ENCODE measurements at places on chromosomes 6 and 20. TPM values are rescaled to one million over a fixed set of nuclear protein-coding genes. Genes with fewer than 3 reads are reported as not detected.

MUC21 gene
- total RNA-seq: not detected

FAM162B gene
- not detected for total RNA-seq

NFATC2 gene
- total RNA-seq: 24.5 TPM

MUC22 gene
- not detected for total RNA-seq

COL11A2 gene
- total RNA-seq: 1.9 TPM

GRCh38 chr6:31419842-31420241 lies 16.4 kb downstream of the MICA start:
- peaks cover 8% of the 10 kb centered on the region for H3K36me3 ChIP-seq
- H3K27ac ChIP-seq: no peak overlapping the region
- no peaks in the 10 kb centered on the region for H3K4me1 ChIP-seq

DNA sequence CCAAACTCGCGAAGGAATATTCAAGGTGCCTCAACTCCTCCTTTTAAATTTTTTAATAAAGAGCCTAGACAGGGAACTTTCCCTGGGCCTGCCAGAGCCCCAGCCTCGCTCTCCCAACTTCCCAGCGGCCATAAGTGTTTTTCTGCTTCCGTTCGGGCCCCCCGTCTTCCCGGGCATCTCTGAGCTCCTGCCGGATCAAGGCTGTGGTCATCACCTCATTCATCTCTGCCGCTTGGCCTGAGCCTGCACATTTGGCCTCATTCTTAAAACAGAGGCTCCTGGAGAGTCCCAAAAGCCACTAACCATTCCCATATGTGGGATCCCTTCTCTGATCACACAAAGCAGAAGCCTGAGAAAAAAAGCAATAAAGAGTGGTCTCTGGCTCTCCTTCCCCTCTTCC lies 969.1 kb upstream of the DEFB115 start:
- peak overlapping the region; percentile 21 for H3K27ac ChIP-seq
- peaks cover 3% of the 10 kb centered on the region for H3K4me1 ChIP-seq
- no peak overlapping the region for H3K4me3 ChIP-seq
- H3K27me3 ChIP-seq: no peaks in the 10 kb centered on the region

- H3K27ac ChIP-seq: no peak overlapping the region
- no peak overlapping the region for H3K4me3 ChIP-seq
- no peaks in the 10 kb centered on the region for H3K4me1 ChIP-seq
- DNase-seq: no peak
- no peaks in the 10 kb centered on the region for H3K27me3 ChIP-seq
- H3K36me3 ChIP-seq: no peaks in the 10 kb centered on the region
Observed at GRCh38 chr6:92690997-92691599, 728.3 kb downstream of the EPHA7 start.

DNA sequence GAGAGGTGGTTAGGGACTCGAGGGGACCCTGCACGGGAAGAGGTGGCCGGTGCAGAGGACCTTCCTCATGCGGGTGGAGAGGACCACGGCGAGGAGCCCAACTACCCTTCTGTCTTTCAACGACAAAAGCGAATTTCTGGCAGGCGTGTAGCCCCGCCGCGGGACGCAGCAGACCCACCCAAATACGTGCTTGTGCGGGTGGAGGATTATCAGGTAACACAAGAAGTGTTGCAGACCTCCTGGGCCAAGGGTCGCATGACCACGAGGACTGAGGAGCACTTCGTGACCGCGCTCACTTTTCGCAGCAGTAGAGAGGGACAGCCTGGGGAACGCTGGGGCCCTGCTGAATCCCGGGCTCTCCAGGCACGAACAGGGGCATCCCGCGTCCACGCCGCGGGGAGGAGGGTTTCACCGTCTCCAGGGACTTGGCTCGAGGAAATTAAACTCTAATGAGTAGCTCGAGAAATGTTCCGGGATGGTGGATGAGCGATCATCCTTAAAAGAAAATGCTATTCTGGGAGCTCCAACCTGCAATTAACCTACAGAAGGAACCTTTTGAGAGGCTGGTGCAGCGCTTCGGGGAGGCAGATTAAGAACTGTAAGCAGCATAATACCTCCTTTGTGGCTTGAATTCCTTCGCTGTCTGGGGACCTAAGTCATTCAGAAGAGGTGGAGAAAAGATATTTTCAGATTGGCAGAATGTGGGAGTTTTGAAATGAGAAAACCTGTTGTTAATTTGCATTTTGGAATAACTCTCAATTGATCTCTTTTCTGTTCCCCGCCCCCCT lies 804 bp downstream of the C6orf141 start:
- H3K27ac ChIP-seq: no peak overlapping the region
- DNase-seq: no peak
- H3K4me3 ChIP-seq: peak overlapping the region; percentile 65
- peaks cover 3% of the 10 kb centered on the region for H3K4me1 ChIP-seq
- no peaks in the 10 kb centered on the region for H3K36me3 ChIP-seq

- H3K27ac ChIP-seq: peak overlapping the region; percentile 90
- peaks cover 19% of the 10 kb centered on the region for H3K4me1 ChIP-seq
- no peaks in the 10 kb centered on the region for H3K36me3 ChIP-seq
Observed at GRCh38 chr6:117483004-117483644, 650 bp downstream of the DCBLD1 start.

GRCh38 chr6:72702421-72702820 lies 80.6 kb downstream of the KCNQ5 start:
- no peaks in the 10 kb centered on the region for H3K4me1 ChIP-seq
- DNase-seq: no peak
- no peak overlapping the region for H3K4me3 ChIP-seq
- H3K27me3 ChIP-seq: no peaks in the 10 kb centered on the region

DNA sequence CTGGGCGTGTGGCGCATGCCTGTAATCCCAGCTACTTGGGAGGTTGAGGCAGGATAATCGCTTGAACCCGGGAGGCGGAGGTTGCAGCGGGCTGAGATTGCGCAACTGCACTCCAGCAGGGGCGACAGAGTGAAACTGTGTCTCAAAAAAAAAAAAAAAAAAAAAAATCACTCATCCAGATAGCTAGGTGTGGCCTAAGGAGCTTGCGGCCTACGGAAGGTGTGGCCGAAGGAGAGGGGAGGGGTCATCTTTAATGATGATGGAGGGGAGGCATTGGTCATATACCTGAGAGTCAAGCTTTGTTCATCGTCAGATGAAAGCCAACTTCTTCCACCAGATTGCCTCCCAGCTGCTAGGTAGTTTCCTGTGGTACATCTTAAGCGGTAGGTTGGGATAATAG lies 801 bp upstream of the PPARD start:
- H3K27ac ChIP-seq: no peak overlapping the region
- peaks cover 6% of the 10 kb centered on the region for H3K36me3 ChIP-seq
- no peak for DNase-seq
- peaks cover 25% of the 10 kb centered on the region for H3K4me1 ChIP-seq
- no peaks in the 10 kb centered on the region for H3K27me3 ChIP-seq

- H3K27ac ChIP-seq: no peak overlapping the region
- H3K27me3 ChIP-seq: no peaks in the 10 kb centered on the region
- no peak overlapping the region for H3K4me3 ChIP-seq
- H3K36me3 ChIP-seq: no peaks in the 10 kb centered on the region
- no peaks in the 10 kb centered on the region for H3K4me1 ChIP-seq
Observed at GRCh38 chr6:127385668-127386430, 42.4 kb upstream of the ECHDC1 start.

DNA sequence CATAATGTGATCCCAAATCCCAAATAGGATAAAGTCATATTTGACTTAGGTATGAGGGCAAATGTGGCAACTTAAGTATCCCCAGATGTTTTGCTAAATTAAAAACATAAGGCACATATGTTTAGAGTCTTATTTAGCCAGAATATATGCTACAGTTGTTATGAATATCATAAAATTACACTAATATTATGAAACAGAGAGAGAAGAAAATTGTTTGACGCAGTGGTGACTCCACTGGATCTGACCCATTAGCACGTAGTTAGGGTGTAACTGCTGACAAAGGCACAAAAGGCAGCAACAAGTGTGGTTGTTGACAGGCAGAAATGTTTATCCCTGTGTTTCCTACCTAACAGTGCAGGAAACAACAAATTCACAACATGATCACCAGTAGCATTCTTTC lies 152.4 kb upstream of the THBS2 start:
- peaks cover 5% of the 10 kb centered on the region for H3K4me1 ChIP-seq
- no peak overlapping the region for H3K4me3 ChIP-seq
- DNase-seq: no peak
- no peaks in the 10 kb centered on the region for H3K27me3 ChIP-seq
- no peak overlapping the region for H3K27ac ChIP-seq
- no peaks in the 10 kb centered on the region for H3K36me3 ChIP-seq
